ENCODE measurements at places on chromosomes 6 and 20. TPM values are rescaled to one million over a fixed set of nuclear protein-coding genes. Genes with fewer than 3 reads are reported as not detected.

The CST5 gene
- not detected for total RNA-seq

The HTR1E gene
- total RNA-seq, result 0.26 TPM

The RAET1L gene
- total RNA-seq, result not detected

The GMDS gene
- 7.5 TPM for total RNA-seq

The SLC22A7 gene
- total RNA-seq, result not detected

The SRSF12 gene
- total RNA-seq, result 8.6 TPM

The WFDC12 gene
- total RNA-seq, result not detected

The ZBTB22 gene
- 15.8 TPM for total RNA-seq

The DOP1A gene
- 72.4 TPM for total RNA-seq

The CALHM4 gene
- total RNA-seq, result not detected

The WFDC5 gene
- 0.26 TPM for total RNA-seq

The COL9A1 gene
- total RNA-seq, result 46.7 TPM

DNA sequence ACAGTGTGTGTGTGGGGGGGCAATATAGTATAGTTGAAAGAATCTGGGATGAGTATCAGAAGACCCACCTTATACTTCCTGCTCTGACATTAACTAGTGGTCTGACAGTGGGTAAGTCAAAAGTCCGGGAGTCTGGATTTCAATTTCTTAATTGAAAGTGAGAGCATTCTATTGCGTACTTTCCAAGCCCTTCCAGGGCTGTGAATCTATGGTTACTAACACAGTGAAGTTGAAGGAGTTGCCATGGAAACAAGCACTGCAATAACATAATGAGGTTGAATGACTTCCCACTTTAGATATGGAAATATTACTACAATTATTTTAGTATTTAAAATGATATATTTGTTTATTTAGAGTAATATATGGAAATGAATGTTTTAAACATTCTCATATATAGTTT lies 80.2 kb downstream of the MLIP start:
- no peak for DNase-seq

DNA sequence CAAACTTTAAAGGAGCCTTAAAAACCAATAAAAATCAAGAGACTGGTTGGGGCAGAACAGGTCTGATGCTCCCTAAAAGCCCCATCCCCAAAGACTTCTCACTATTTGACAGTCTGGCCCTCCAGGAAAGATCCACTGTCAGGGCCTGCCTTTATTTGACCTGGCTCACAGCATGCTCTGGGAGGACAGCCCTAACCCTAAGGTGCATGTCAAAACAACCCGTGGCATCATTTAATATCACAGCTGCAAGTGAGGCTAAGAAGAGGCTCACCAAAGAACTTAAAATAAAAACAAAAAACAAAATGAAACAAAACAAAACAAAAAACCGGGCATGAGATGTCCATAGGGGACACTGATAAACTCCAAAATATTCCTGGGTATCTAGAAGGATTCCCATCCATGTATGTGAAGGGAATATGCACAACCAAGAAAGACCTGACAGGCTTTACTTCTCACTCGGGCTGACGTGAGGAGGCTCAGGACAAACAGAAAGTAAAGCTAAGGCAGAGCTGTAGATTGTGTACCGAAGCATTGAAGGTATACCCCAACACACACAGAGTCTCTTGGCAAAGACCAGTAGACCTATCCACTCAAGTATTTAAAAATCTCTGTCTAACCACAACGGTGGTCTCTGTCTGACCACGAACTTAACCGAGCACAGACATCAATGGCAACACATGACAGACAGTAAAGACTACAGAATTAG lies 57.3 kb downstream of the AHI1 start:
- DNase-seq, result no peak

DNA sequence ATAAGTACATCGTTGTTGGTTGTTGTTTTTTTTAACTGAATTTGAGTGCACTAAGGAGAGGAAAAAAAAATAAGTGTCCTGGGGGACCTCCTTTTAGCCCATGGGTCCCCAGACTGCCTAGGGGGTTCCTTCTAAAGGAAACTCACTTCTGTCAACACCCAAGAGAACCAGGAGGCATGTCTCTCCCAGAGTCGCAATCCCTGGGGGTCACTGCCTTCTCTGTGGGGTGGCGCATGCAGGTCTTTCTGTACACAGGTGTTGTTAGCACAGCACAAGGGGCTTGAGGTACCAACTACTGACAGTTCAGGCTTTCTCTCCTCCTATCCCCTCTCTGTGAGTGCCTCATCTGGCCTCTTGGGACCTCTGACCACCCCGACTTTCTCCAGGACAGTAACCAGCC lies 7.3 kb upstream of the ARMC2 start:
- DNase-seq, result no peak

DNA sequence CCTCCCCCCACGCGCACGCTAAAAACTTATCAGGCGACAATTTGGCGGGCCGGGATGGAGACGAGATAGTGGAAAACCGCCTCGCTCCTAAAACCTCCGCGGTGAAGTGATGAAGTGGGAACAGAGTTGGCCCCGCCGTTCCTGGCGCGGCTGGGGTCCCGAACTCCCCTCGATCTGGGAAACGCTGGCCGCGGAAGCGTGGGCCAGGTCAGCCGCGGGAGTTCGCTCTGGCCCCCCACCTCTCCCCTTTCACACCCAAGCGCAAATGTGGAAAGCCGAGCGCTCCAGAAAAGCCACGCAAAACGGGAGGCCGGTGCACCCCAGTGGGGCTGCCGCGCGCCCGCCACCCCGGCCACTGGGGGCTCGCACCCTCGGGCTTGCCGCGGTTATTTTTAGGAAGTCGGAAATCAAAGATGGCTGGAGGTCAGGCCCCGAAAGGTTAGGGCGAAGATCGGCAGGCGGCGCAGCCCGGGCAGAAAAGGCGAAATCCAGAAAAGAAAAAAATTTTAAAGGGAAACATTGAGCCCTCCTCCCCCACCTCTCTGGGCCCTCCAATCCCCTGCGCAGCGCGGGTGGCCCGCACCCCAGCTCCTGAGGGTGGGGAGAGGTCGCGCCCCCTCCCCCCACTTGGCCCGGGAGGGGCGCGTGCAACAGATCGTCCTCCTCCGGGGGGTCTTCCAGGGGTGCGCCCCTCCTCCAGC lies 1.0 kb downstream of the SALL4 start:
- no peak for DNase-seq

DNA sequence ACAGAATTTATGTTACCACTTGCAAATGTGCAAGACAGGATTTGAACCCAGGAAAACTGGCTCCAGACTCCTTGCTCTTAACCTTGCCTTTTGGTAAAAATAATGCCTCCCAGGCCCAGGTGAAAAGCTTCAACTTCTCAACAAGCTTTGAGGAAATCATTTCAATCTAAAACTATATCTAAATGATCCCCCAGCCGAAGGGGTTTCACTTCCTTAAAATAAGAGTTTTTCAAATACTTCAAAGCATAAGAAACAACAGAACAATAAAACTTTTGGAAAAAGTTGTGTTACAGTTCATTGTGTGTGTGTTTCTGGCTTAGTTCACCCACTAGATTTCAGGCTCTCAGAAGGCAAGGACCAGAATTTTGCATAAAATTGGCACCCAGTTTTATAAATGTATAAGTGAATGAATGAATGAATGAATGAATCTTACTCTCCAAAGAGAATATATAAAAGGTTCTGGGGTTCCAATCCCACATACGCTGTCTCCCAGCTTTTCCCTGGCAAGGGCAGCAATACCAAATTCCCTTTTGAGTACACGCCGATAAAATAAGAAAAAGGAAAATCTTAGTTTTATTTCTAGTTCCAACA lies 5.4 kb downstream of the OR2H2 start:
- DNase-seq, result no peak

DNA sequence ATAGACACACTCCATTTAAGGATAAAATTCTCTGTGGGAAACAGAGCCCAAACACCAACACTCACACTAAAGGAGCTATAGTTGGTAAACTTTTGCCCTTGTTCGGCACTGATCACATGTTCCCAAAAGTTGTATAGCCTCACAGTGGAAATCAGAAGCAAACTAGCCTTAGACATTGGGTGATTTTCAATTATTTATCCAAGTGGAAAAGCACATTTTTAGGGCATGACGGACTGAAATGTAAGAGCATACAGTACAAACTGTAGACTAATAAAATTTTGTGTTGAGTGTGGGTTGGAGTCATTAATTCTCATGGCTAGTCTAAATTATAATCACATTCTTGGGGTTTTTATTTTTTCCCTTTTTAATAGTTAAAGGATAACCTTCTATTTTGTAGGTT lies 202.4 kb downstream of the MOXD1 start:
- no peak for DNase-seq

DNA sequence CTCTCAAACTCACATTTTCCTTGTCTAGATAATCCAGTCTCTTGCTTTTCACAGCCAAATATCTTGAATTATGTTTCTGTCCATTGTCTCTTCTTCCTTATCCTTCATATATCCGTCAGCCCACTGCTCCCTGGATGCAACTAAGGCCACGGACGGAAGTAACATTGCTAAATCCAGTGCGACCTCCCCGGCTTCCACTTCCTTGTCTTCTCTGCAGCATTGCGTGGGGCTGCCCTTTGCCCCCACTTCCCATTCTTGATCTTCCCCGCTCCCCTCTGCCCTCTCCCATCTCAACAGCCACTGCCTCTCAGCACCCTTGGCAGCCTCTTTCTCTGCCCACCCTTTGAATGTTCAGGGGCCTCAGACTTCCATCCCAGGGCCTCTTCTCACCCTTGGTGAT lies 190.4 kb upstream of the UST start:
- DNase-seq, result no peak

DNA sequence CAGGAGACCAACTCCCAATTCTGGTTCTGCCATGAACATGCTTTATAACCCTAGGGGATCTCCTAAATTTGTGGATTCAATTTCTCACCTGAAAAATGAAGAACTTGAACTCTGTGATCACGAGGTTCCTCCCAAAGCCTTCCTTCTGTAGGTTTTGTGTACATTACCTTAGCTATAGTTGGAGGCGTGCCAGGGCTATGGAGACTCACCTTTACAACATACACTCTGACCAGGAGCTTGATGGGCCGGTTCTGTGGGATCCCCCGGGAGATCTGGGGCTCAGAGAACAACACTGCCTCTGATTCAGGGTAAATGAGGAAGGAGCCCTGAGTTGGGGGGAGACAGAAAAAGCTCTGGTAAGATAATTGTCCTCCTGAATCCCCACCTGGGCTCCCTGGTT lies 34.1 kb downstream of the ERGIC3 start:
- DNase-seq, result peak; percentile 85

DNA sequence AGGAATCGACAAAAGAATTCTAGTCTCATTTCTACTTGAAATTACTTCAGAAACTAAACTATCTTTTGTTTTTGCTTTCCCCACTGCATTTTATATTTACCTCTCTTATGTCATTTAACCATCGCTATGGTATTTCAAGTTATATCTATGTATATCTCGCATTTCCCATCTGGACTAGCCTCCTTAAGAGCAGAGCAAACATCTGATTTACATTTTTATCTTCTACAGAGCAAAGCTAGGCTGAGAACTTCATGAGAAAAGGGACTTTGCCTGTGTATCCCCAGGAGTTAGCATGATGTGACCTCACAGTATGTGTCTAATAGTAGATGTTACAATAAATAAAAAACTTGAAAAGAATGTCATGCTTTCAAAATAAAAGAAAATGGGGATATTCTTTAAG lies 201.2 kb downstream of the PTPRK start:
- DNase-seq, result no peak

DNA sequence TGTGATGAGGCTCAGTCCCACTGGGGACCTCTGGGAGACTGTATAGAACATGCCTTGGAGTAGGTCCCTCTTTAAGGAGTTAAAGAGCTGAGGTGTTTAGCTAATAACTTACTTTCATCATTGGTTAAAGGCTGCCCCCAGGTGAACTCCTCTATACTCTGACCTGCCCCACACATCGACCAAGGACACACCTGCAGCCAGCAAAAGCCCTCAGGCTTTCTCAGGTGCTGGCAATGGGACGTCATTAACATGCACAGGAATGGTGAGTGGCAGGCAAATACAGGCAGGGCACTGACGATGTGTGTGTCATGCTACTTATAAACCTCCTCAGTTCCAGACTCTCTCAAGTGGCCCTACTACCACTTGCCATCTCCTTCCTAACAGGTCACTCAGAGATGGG lies 366.4 kb downstream of the KIF16B start:
- DNase-seq, result no peak

DNA sequence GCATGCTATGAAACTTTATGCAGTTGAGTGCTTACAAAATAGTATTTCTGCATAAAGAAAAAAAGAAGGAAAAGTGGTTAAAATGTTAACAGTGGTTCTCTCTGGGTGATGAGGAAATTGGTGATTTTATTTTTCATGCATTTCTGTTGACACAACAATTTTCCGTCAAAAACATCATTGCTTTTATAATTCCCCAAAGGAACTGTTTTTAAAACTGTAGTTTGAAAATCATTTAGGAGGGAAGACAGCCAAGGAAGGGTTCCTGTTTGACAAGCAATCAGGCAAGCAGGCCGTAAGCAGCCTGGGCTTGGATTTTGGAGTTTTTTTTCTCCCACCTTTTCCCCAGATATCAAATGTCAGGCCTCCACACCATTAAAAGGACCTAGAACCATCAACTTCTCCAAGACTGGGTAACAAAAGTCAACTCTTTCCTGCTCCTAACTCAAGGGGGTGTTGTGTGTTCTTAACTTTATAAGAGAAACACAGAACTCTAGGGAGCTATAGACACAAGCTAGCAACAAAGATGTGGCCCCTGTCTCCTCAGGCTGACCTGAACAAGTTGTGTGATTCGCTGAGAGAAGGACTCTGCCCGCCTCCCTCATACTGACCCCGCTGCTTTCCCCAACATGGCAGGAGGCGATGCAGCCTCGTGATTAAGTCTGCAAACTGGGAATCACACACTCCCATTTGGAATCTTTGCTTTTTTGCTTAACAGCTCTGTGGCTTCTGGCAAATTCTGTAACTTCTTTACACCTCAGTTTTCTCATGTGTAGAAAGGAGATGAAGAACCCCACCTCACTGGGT lies 146.6 kb downstream of the BCAS1 start:
- DNase-seq, result no peak

DNA sequence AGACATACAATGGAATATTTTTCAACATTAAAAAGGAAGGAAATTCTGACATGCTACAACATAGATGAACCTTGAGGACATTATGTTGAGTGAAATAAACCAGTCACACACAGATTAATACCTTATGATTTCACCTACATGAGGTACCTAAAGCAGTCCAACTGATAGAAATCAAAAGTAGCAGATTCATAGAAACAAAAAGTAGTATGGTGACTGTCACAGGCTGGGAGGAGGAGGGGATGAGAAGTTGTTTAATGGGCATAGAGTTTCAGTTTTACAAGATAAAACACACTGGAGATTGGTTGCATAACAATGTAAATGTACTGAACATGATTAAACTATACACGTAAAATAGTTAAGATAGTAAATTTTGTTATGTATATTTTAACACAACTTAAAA lies 48.5 kb upstream of the OLIG3 start:
- no peak for DNase-seq

Data from urinary bladder (tissue), 4 donors.